ENCODE measurements at places on chromosomes 16 and 17.

DNA sequence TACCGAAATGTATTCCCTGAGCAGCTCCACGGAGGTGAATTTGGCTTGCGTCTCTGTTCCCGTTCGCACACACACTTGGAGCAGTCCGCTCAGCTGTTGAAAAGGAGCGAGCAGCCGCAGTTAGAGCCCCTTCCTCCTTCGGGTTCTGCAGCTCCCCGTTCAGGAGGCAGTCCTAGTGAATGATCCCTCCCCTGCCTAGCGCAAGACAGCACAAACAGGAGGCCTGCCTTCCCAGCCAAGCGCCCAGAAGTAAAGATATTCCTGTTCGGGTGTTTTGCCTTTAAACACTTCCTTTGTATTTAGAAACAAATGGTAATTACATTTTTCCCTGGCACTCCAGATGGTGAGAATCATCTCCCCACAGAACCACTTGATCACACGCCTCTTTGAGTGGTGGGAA, 64.7 kb downstream of the ABCC12 start:
- DNase-seq, result no peak

- no peak for DNase-seq
Observed at GRCh38 chr16:64990101-64990500, 131.8 kb downstream of the CDH11 start.

DNA sequence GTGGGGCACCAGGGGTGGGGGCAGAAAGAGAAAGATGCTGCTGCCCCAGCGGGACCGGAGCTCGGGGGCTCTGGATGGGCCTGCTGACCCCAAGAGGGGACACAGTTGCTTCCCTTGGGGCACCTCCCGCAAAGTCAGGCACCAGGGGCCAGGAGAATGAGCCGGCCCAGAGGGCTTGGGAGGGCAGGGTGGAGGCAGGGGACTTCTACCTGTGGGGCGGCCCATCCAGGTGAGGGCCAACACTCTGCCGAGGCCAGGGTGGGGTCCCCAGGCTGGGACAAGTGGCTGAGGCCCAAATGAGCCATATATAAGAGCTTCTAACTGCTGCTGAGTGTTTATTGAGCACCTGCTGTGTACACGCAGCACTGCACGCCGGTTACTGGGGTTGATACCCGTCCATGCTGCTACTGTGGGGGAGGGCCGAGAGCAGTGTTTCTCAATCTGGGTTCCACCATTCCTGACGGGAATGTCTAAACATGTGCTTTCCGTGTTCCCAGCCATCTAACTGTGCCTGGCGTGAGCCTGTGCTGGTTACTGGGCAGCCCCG, 211.7 kb upstream of the GSE1 start:
- DNase-seq, result no peak

- no peak for DNase-seq
Observed at GRCh38 chr17:73838815-73839214, 194.6 kb upstream of the SDK2 start.

GRCh38 chr16:50310308-50311133, 44.2 kb downstream of the ADCY7 start:
- DNase-seq, result no peak

DNA sequence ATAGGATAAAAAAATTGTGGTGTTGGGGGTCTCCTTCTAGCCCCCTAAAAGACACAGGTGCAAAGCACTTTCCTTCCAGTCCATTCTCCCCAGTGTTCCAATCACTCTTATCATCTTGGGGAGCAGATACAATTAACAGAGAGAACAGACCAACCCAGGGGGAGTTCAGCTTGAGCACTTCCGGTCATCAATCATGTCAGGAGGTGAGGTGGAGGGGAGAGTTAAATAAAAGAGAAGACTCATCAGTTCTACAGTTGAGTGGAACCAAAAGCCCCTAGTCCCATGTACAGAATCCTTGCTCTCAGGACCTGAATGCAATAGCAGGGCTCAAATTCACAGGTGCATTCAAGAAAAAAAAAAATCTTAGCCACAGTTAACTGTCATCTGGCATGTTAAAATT, 122.3 kb downstream of the DYNLRB2 start:
- no peak for DNase-seq

DNA sequence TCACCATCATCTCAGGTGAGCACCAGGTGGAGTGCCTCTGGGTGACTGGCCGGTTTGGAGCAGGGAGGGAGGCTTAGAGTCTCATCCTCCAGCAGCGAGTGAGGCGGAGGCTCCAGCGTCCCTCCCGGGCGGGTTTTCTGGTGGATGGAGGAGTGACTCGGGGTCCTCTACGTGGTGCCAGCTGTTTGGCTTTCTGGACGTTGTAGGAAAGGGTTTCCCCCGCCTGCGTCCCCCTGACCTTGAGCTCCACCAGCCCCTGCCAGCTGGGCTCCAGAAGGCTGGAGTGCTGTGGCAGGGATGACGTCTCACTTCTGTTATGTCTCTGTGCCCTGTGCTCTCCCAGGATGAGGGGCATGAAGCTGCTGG, 522 bp downstream of the DNASE1 start:
- DNase-seq, result no peak

DNA sequence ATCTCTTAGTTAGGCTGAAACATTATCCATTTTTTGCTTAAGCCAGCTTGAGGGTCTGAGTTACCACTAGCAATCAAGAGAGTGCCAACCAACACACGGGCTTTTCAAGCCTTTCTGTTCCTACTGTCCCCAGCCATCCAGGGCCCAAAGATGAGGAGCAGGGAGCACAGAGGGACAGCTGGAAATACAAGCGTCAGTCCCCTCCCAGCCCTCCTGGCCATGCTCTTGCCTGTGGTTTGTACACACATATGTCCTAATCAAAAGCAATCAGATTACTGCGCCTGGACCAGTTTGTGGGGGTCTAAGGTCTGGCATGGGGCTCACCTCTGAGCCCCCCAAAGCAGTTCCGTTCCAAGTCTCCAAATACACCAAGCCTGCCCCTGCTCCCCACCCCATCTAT, 3.5 kb downstream of the CORO7 start:
- DNase-seq, result no peak

- DNase-seq, result no peak
Observed at GRCh38 chr16:21598206-21598605, 1.2 kb upstream of the METTL9 start.

- DNase-seq, result no peak
Observed at GRCh38 chr17:46072998-46073397, 73.9 kb downstream of the STH start.

DNA sequence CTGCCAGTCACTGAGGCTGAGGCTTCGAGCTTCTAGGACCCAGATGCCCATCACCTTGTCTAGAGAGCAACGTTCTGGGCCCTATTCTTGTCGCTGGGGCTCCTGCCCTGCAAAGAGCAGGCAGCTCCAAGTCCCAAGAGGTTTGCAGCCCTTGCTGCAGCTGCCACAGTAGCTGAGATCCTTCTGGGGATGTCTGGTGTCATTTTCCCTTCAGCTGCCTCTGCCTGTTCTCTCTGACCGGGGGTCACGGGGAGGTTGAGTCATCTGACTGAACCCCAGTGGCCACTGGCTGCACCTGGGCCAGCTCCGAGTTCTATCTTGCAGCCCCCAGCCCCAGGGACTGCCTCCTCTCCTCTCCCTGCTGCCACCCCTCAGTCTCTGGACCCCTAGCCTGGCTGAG, 4.9 kb downstream of the WSCD1 start:
- no peak for DNase-seq

DNA sequence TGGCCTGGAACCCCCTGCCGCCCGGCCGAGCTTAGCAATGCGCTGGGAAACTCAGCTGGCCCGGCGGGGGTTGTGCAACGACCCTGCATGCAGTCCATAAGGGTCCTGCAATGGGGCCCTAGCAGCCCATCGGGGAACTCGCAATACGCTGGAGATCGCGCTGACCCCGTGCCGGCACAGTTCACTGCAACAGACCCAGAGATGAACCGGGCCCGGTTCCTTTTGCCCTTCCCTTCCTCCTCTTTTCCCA, 375 bp downstream of the SLC25A11 start:
- DNase-seq, result no peak

- DNase-seq, result peak; percentile 38
Observed at GRCh38 chr17:70636517-70637133, 467.3 kb downstream of the KCNJ2 start.

- DNase-seq, result no peak
Observed at GRCh38 chr16:77556201-77556873, 121.5 kb upstream of the ADAMTS18 start.

DNA sequence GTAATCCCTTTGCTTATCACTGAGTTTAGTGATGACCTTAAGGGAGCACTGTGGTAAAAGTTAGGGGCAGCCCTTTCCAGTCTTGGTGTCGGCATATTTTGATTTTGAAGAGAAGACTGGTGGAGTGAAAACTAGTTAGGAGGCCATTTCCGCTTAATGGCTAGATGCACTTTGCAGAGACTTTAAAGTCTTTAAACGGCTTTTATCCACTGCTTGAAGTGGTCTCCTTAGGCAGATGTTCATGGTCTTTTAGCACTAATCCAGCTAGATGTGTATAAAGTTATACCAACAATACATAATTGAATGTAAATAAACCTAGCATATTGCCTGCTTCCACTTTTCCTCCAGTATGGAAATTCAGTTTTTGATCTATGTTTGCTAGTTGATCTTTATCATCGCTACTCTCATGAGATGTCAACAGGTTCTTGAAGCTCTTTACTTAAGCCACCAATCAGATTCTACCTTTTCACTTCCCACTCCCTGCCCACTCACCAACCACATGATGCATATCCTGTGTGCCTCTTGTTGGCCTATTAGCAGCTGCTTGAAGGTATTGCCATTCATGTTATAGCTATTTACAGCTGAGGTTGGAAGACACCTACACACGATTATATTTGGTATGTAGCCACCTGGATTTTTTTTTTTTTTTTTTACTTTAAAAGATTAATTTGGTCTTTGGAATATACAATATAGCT, 132.0 kb downstream of the NLK start:
- DNase-seq, result peak; percentile 37

DNA sequence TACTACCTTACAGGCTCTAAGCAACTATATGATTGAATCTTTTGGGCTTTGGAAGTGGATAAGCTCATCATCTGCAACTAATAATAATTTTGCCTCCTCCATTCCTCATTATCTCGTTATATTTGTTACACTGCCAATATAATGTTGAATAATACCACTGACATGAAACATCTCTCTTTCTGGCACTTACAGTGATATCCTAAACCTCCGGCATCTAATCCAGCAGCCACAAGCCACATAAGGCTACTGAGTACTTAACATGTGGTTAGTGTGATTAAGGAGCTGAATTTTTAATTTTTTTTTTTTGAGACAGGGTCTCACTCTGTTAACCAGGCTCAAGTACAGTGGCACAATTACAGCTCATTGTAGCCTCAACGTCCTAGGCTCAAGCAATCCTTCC, 9.6 kb downstream of the CDC42EP4 start:
- no peak for DNase-seq

- no peak for DNase-seq
Observed at GRCh38 chr16:80210787-80211186, 330.0 kb upstream of the DYNLRB2 start.

- DNase-seq, result no peak
Observed at GRCh38 chr16:54027558-54027957, 259.0 kb downstream of the IRX3 start.

DNA sequence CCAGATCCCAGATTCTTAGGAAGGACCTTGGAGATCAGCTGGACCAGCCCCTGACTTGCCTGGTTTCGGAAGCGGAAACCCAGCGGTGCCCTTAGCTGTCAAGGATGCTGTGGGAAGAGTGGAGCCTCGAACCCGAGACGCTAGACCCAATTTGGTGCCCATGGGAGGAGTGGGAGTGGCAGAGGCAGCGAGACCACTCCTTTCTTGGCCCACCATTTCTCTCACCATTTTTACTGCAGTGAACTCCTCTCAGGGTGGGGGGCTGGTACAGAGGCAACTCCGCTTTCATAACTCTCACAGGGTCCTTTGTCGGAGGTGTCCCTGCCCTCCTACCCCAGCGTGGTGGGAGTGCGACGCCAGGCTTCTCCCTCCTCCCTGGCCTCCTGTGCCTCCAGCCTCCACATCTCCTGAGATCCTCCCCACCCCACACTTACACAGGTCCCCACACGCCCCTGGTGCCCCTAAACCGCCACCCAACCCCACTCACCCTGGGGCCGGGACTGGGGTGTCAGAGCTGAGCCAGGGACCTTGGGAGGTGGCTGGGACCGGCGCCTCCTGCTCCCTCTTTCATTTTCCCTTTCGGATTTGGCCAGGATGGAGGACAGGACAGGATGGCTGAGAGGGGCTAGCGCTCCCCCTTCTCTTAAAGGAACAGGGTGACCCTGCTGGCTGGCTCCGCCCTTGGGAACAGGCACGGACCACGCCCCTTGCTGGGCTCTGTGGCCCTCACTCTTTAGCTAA, at the start of gene GJD3:
TSS of gene GJD3 (minus strand) at position 617 of the 741 bp plus-strand sequence. CDS start 922 bp downstream, outside the sequence.
- no peak for DNase-seq

DNA sequence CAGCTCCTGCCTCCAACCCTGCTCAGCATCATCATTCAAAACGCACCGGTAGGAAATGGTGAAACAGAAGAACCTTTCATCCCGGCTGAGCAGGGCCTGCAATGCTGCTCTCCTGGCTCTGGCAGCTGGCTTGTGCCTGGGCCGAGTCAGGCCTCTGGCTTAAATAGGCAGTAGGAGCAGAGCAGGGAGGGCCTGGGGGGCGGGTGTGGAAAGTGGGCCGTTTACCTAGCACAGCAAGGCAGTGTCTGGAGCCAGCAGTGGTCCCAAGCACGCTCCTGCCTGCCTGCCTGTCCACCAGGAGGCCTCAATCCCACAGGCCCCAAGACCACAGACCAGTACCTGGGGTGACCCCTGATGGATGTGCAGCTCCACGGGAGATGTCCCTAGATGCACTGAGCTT, 59.3 kb downstream of the SMPD3 start:
- no peak for DNase-seq

DNA sequence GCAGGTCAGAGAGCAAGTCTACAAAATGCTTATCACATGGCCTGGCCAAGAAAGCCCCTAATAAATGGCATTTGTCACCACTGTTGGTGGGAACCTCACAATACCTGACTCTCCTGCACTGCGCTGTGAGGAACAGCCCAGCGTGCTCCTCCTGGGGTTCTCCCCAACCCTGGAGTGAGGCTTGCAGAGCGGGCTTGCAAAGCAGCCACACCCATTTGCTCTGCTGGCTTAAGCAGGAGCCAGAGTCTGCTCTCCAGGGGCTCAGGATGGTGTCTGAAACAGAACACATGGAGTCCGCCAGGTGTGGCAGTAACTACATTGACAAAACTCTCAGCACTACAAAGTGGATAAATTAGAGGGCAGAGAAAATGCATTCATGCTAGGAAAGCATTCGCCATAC, 331.0 kb upstream of the CCL2 start:
- no peak for DNase-seq

DNA sequence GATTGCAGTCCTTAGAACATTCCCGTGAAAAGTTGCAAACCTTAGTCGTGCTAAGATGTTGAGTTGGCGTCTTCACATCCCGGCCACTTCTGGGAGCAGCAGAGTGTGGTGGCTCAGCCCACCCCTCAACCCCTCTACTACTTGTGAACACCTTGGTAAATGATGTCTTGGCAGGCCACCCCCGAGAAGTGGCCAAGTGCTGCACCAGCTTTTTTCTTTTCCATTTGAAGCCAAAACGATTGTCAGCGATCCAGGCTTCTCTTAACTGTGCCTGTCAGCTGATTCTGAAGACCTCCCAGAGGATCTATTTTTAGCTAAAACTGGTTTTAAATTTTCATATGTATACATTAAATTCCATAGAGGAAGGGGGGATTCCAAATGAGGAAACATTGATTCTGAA, 247.5 kb downstream of the CDH13 start:
- no peak for DNase-seq

GRCh38 chr16:14491861-14492529, 138.1 kb downstream of the PARN start:
- DNase-seq, result no peak

- no peak for DNase-seq
Observed at GRCh38 chr16:19446300-19446846, 28.7 kb downstream of the TMC5 start.

- peak; percentile 74 for DNase-seq
Observed at GRCh38 chr17:57999496-58000017, 7.5 kb downstream of the SRSF1 start.

GRCh38 chr17:49101054-49101534, 31.5 kb upstream of the B4GALNT2 start:
- no peak for DNase-seq

Data from NB4 (cell line).